SK-N-SH (cell line): ENCODE measurements at places on chromosomes 6 and 20. TPM values are rescaled to one million over a fixed set of nuclear protein-coding genes. Genes with fewer than 3 reads are reported as not detected.

DNA sequence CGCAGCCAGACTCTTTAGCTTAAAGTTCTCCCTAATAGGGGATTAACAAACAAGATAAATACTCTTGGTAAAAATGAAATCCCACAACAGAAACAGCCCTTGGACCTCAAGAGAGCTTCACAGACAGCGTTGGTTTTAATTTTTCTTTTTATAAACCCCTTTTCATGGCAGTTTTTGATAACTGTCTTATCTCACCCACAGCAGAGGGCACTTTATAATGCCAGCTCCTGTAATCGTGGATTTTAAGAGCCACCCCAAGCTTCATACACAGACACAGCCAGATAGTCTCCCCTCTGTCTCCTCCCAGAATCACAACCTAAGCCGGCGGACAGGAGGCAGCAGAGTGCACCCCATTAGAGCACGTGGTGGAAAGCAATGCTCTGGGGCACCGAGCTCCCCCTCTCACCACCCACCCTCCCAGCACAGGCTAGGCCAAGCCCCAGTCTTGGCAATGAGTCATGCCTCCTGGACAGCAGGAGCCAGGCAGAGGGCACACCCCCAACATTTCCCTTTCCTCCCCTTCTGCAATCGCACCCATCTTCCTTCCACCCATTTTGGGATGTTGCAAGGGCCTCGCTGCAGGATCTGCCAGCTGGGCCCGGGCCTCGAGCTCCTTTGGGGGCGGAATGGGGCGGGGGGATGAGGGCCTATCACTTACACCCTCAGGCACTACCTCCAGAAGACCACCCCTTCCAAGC is 2.4 kb downstream of the JAG1 start:
- DNase-seq: peak; percentile 71

Gene KIAA1755
- polyA plus RNA-seq: 0.44 and 0.54 TPM in 2 replicates

DNA sequence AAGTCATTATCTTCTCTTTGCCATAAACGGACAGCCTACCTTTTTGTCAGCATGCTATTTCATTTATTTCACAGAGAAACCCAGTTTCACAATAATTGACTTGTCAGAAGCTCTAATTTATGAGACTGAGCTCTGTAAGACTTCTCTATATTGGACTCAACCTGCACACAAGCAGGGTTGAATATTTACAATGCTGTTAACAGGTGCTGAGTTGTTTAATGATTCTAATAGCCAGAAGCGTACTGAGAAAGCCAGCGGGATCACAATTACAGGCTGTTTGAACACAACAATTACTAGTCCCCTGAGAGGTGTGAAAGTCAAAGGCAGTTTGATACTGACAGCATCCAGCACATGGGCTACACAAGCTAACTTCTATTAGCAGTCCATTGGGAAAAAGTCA is 128.2 kb upstream of the SIM1 start:
- DNase-seq: no peak

GRCh38 chr6:41348934-41349333 is 13.5 kb downstream of the NCR2 start:
- DNase-seq: no peak

Gene LY6G5B
- polyA plus RNA-seq: 12.7 and 20.6 TPM in 2 replicates

- DNase-seq: no peak
Observed at GRCh38 chr20:35515949-35516645, 13.4 kb downstream of the C20orf173 start.

DNA sequence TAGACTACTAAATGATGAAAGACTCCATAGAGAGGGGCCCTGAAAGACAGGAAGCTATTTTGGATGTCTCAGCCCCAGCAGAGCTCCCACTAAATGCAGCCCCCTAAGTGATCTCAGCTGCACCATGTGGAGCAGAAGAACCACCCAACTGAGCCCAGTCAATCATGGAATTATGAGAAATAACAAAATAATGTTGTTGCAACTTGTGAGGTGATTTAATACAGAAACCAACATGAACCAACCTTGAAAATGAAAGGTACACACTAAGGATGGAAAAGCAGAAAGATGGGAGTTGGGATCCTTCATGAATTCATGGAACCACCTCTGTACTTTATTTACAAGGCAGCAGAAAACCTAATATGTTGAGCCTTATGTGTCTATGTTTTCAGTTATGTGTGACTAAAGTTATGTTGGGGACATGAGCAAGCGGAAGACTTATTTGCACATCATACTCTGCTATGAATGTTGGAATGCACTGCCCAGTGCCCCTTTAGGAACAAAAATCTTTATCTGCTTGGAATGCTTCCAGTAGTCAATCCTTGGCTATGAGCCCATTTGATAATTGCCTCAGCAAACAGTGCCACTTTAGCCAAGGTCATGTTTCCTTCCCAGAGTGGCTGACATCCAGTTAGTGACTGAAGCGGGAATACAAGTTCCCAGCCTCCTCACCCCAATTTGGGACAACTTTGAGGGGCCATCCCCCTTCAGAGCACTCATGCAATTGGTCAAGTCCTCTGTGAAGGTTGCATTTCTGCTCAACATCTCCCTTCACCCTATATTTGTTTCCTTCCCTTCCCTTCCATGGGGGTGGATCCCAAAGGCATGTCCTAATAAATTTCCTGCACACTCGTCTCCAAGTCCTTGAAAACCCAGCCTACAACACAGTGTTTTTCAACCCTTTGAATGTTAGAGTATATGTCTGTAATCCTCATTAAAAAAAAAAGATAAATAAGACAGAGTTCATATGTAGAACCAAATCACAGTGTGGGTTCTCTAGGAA is 18.4 kb downstream of the TP53RK start:
- DNase-seq: no peak
